ENCODE measurements at places on chromosomes 6 and 20.
A peak's percentile ranks its signal among the peaks of the same experiment; 100 is the strongest.

GRCh38 chr6:41502917-41503671, 43.1 kb upstream of the FOXP4 start:
- peak; percentile 52 for DNase-seq

GRCh38 chr6:7566617-7567173, 23.3 kb upstream of the SNRNP48 start:
- DNase-seq = no peak

DNA sequence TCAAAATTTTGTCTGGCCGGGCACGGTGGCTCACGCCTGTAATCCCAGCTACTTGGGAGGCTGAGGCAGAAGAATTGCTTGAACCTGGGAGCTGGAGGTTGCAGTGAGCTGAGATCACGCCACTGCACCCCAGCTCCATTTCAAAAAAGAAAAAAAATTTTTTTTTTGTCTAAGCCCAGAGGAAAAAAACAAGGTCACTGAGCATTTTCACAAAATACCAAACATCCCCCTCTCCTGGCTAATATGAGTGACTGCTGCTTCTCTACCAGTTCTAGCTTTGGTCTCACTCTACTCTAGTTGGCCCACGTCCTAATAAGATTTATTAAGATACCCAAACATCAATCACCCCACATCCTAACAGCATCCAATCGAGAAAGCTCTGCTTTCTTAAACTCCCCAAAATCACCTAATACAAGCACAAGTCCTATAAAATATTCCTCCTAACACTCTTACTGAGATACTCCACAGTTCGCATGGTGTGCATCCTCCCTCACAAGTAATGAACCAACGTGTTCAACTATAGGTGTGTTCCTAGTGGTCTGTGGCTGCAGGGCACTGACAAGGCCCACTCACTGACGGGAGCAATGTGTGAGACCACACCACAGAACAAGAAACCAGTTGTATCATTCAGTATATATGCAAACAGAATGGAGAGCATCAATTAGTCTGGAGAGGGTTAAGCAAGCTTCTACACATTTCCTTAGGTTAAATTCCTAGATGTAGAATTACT, 64.2 kb downstream of the FKBP5 start:
- DNase-seq = no peak

DNA sequence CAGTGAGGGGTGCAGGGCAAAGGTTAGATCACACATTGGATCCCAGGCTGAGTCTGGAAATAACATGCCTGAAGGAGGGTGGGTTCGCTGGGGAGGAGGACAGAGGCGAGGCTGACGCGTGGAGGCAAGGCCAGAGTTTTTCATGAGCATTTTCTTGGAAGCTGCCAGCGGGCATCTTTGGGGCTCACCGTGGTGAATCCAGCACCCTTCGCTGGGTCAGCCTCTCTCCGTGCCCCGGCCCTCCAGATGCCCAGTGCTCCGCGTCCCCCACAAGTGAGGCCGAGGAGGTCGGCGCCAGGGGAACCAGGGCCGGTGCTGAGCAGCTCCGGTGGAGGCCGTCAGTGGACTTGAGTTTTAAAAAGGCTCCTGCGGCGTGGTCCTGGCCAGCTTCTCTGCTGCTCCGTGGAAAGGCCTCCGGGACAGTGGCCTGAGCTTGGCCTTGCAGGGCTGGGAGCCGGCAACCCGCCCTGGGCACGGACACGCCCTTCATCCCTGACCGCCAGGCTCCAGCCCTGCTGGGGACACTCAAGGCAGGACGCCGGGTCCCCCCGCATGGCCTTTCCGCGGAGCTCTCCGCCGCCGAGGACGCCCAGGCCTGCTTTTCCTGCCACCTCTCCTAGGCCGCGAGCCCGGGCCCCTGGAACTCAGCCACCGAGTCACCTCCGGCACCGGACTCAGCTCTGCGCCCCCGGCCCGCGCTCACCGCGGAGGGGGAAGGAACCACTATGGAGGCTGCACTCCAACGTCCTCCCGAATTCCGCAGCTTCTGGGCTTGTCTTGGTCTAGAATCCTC, 114.3 kb downstream of the THBS2 start:
- DNase-seq = no peak

GRCh38 chr6:46376562-46377061, 114.6 kb downstream of the RCAN2 start:
- no peak for DNase-seq

GRCh38 chr6:130473886-130474285, 108.1 kb downstream of the TMEM200A start:
- DNase-seq = peak; percentile 81

DNA sequence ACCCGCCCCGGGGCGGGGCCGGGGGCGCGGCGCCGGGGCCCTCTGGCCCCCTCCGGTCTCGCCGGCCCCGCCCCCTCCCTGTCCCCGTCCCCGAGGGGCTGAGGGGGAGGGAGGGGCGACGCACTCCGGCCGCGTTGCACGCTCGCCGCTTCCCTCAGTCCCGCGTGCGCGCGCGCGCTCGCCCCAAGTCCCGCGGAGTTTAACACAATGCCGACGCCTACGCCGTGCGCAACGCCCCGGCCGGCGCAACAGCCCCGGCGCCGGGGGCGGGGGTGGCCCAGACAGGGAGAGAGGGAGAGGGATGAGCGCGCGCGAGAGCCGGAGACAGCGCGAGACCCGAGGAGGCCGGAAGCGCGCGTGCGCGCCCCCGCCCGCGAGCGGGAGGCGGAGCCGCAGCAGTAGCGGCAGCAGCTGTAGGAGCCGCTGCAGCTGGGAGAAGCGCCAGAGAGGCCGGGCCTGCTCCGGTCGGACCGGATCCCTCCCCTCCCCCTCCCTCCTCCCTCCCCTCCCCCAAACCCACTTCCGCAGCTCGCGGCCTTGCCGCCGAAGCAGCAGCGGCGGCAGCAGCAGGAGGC, 996 bp downstream of the ZBTB2 start:
- peak; percentile 99 for DNase-seq

GRCh38 chr20:43579861-43580793, 10.6 kb upstream of the IFT52 start:
- no peak for DNase-seq

Data from iris pigment epithelial cell (primary cell).